ENCODE measurements at places on chromosomes 3 and 15. TPM values are rescaled to one million over a fixed set of nuclear protein-coding genes. Genes with fewer than 3 reads are reported as not detected.

- no peak for DNase-seq
These were observed 4.3 kb downstream of the PROS1 start for GRCh38 chr3:93969443-93969842.

GRCh38 chr3:14564741-14565140 lies 24.6 kb upstream of the GRIP2 start:
- DNase-seq, result no peak

DNA sequence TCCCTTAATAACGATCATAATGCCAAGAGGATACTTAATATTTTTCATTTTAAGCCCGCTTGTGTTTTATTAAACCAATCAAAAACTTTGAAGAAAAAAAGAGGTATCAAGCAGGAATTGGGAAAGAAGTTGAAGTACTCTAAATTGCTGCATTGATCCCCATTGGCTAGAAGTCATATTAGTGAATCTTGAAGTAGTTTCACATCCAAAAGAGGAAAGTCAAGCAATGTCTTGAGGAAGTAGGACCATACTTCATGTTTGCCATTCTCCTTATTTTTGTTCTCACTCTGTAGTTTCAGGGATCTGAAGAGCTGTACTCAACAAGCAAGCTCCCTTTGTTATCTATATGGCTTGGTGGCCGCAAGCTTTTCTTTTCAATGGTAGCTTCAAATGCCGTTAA lies 2.2 kb downstream of the SCAANT1 start:
- DNase-seq, result no peak

DNA sequence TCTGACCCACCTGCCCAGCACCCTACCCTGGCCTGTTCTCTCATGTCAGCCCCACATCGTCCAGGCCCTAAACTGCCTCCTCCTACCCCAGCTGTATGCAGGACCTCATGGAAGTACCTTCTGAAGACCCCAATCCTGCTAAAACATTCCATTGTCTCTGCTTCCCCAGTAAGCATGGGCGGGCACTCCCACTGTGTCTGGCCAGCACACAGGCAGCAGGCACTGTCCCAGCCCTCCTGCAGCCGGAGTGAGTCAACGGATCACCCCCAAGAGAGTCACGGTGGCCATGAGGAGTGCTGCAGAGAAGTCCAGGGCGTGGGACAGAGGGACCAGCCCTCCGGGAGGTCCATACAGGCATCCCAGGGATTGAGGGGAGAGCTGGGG lies 36.4 kb upstream of the SLCO2A1 start:
- no peak for DNase-seq

GRCh38 chr3:59056706-59057105 lies 6.9 kb upstream of the CFAP20DC start:
- DNase-seq, result no peak

DNA sequence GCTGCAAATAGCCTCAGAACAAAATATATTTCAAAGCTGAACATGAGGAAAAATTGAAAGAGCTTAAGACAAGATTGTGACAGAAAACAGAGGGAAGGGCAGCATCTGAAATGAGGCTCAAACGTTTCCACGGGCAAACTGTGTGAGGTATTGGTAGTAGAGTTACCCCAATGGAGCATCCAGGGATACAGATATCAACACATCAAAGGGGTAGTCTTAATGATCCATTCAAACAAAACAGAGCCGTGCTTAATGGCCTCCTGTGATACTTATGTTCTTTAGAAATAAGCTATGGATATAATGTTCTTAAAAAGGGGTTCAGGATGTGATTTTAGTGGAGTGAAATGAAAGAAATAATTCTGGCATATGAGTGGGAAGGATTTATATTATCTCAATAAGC lies 430.3 kb upstream of the PDZRN3 start:
- no peak for DNase-seq

DNA sequence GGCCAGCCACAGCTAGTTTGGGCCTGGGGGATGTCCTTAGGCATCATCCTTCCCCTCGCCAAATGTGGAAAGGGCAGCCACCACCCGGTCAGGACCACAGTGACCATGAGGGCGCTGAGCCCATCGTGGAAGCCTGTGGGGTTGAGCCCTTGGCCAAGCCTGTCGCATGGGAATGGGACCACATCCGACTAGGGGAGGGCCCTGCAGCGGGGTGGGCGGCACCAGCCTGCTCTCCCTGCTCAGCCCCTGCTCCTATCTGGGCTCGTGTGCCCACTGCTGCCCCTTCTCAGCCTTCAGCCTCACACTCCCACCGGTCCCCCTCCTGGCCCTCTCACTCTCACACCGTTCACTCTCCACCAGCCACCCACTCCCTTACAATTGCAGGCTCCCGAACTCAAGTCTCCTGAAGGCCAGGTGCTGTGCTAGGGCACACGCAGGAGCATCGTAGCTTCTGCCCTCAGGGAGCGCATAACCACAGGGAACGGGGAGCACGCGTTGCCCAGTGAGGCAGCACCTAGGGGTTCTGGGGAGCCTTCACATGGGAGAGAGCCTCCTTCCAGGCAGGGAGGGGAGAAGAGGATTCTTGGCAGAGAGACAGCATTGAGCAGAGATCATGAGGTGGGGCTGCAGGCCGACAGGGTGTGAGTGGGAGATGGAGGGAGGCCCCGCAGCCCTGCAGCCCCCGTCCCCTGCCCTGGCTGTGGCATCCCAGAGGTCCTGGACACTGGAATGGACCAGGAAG lies 26.1 kb downstream of the LOXL1 start:
- no peak for DNase-seq

GRCh38 chr3:32285891-32286290 lies 47.4 kb downstream of the CMTM8 start:
- DNase-seq, result no peak

GRCh38 chr3:152305075-152305474 lies 36.3 kb downstream of the MBNL1 start:
- no peak for DNase-seq

GRCh38 chr3:28972921-28973320 lies 307.9 kb upstream of the RBMS3 start:
- DNase-seq, result no peak

- DNase-seq, result no peak
These were observed 25.5 kb downstream of the SETD5 start for GRCh38 chr3:9422712-9423424.

DNA sequence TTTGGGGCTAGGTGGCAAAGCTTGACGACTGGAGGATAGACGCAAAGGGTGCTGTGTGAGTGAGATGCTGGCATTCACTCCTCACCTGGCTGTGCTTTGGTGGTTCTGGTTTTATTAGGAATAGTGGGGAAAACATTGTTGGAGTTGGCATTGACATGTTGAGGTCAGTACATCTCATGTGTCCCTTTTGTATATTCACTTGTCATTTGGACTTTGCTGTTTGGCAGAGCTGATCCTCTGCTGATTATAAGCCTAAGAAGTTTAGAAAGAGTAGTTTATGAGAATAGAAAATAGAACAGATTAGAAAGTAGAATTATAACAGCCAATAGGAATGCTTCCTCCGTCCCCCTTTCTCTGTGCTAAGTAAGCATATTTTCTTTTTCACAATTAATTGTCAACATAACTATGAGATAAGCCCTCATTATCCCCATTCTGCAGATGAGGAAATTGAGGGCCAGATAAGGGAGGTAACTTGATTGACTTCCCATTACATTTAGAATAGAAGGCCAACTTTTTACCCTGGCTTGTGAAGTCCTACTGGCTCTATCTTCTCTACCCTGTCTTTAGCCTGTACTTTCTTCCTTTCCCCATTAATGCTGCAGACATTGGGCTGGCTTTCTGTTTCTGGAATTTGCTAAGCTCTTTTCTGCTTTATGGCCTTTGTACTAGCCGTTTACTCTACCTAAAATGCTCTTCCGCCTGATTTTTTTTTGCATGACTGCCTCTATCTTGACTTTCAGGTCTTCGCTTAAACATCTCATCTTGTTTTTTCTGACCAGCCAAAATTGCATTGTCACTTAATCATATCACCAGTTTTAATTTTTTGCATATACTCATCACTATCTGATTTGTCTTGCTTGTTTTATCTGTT lies 12.8 kb downstream of the ITPR1 start:
- DNase-seq, result no peak

GRCh38 chr3:61184956-61185355 lies 66.3 kb downstream of the FHIT start:
- DNase-seq, result no peak

GRCh38 chr3:108527109-108527508 lies 16.7 kb upstream of the MYH15 start:
- DNase-seq, result no peak

Gene CCR8
- 0.36 TPM for total RNA-seq

Gene GOLGA6L4
- 0.80 TPM for total RNA-seq
